ENCODE measurements at places on chromosomes 5 and 9.

DNA sequence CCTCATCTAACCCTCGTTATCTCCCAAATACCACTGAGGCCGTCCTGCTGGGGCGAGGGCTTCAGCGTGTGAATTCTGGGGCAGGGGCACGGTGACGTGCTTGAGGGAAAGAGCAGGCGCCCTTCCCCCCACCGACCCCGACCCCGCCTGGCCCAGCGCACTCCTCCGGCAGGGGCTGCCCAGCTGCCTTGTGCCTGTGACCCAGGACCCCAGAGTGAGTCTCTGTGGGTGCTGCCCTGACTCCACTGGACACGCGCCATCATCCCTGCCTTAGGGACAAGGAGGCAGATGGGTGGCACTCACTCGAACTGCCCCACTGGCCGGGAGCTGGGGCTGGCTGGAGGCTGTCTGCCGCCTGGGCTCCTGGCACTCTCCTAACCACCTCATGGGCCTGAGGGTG lies 136.2 kb upstream of the LPCAT1 start:
- no peak for DNase-seq

- no peak for DNase-seq
These were observed 391.0 kb downstream of the CHSY3 start for GRCh38 chr5:130295235-130295634.

GRCh38 chr5:174387448-174387847 lies 336.9 kb upstream of the MSX2 start:
- no peak for DNase-seq

DNA sequence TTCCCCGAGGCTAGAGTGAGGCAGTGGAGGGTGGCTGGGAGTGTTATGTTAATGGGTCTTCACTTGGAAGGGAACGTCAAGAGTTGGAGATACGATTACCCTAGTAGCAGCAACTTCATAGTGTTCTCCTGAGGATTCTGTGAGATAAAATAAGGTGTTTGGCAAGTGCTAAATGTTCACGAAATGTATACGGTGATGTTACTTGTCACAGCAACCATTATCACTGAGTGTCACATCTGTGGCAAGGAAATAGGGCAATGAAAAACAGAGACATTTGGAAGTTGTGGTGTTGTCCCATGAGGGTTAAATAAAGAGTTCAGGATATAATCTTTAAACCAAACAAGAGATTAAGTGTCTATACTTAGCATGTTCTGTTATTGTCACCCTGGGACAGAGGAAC lies 183.3 kb downstream of the ALDH1A1 start:
- no peak for DNase-seq

- DNase-seq: no peak
These were observed 779.4 kb downstream of the SEMA5A start for GRCh38 chr5:8766448-8766847.
